ENCODE measurements at places on chromosomes 3 and 15.

DNA sequence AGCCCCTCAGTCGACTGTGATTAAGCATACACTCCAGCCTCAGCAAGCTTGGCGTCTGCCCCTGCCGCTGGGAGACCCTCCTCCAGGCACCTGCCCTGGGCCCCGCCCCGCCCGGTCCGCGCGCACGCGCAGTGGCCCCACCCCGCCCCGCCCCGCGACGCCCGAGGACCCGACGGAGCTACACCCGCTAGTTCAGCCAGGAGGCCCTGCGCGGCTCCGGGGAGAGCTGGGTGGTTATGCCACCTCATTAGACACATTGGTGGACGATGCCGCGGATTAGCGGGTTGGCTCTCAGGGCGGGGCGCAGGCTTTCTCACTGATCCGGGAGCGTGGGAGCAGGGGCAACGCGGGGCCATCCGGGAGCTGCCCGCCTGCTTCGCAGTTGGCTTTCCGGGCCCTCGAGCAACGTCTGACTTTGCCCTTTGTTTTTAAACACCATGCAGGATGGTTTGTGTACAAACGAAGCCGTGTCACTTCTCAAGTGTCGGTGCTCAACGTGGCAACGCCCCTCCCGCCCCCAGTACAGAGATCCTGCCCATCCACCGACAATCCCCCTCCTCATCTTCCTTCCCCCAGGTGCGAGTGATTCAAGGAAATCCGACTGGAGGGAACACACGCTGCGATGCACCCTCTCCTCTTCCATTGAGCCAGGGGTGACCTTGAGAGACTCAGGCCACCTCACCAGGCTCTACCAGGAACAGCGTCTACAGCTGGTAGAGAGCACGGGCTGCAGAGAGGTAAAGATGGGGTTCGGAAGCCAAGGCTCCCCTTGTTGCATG is 109.3 kb downstream of the SHQ1 start:
- peak; percentile 43 for DNase-seq

DNA sequence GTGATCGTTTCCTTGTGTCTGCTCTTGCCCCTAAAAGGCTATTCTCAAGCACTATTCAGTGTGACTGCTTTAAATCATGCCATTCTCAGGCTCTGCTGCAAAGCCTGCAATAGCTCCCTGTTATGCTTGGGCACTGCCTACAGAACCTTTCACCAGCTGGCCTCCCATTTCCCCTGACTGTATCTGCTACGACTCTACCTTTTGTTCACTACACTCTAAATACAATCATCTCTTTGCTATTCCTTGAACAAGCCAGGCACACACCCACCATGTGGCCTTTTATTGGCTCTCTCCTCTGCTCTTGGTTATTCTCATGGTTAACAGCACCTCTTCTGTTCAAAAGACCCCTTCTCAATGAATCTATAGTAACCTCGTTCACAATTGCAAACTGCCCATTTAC is 29.6 kb upstream of the FNDC3B start:
- DNase-seq = no peak

- DNase-seq = peak; percentile 42
These were observed 12.3 kb upstream of the PCSK6 start for GRCh38 chr15:101501703-101502373.

GRCh38 chr3:129286081-129286480 is 7.4 kb downstream of the HMCES start:
- no peak for DNase-seq

- DNase-seq = no peak
These were observed 67.6 kb downstream of the MITF start for GRCh38 chr3:69806735-69807438.

DNA sequence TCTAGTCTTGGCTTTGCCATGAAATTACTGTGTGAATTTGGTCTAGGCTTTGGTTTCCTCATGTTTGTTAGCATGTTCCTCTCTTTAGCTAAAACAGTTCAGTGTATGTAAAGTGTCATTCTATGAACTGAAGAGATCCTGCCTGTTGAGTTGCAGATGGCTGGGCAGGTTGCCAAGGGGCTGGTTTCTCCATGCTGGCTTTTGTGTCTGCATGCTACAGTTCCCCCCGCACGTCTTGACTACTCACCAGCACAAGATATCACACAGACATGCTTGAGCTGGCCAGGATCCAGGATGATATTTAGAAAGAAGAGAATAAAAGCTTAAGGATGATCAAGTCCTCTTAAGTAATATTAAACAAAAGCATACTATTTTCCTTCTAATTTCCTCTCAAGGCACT is 90.2 kb downstream of the CERS3 start:
- peak; percentile 5 for DNase-seq

- DNase-seq = no peak
These were observed 287.4 kb upstream of the SLCO3A1 start for GRCh38 chr15:91566141-91566540.

- no peak for DNase-seq
These were observed 2.4 kb downstream of the TSC22D2 start for GRCh38 chr3:150410311-150411105.

- no peak for DNase-seq
These were observed 7.1 kb upstream of the TP63 start for GRCh38 chr3:189624130-189624529.

- no peak for DNase-seq
These were observed 2.2 kb upstream of the ISLR2 start for GRCh38 chr15:74127954-74128784.

DNA sequence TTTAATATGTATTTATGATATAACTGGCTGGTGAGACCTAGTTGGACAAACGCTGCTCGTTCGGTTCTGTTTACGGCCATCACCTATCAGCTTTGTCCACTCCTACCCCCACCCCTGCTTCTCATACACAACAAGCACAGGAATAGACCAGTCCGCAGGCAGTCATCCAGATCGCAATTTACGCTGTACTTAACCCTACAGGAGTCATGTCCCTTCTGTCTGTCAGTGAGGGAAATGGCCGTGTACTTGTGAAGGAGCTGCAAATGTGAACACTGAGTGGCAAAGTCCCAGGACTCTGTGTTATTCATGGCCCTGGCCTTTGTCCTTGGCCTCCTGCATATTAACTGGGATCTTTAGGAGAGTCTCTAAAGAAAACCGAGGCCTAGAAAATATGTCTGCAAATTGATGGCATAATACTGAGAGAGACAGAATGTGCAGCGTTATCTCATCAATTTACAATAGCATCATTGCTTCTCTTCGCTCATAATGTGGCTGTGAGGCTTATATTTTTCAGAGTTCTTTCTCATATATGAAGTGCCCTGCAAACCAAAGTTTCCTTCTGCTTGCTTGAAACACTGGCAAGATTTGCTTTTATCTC is 7.2 kb upstream of the ABHD10 start:
- DNase-seq = no peak

- no peak for DNase-seq
These were observed 5.8 kb upstream of the RAD51 start for GRCh38 chr15:40688932-40689799.

- DNase-seq = no peak
These were observed 218.8 kb downstream of the UBE2E2 start for GRCh38 chr3:23421811-23422516.

- DNase-seq = no peak
These were observed 207.9 kb upstream of the TBL1XR1 start for GRCh38 chr3:177405191-177405672.

DNA sequence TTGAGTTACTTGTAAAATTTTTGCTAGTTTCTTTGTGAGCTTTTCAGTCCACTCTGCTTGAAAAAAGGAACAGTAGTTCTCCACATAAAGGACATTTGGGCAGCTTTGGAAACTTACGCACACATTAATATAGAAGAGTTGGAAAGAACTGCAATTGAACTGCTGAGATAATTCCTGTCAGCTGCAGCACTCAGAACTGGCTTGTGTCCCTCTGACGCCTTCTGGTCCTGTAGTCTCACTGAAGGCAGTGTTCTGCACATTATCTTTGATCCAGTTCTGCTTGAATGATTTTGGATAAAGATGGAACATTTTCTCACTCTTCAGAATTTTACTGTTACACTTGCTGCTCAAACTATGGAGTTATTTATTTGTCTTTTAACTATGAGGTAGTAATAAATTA is 901.9 kb downstream of the OTOL1 start:
- DNase-seq = no peak

- no peak for DNase-seq
These were observed 316.1 kb downstream of the TLE3 start for GRCh38 chr15:69781411-69782125.

DNA sequence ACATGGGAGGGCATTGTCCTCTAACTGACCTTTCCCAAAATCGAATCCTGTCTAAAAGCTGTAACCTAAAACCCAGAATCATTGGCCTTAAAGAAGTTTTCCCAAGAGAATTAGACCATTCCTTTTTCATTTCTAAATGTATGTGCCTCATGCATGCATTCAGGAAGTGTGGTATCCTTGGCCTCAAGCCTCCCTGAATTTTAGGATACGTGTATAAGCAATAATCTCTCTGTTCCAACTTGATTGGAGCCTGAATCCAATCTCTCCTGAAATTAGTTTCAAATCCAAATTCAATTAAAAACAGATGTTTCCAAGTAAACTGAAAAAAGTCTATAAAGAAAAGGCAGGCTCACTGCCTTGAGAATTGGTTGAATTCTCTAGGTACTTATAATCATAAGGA is 86.0 kb upstream of the VEPH1 start:
- no peak for DNase-seq

- no peak for DNase-seq
These were observed 127.3 kb upstream of the MRPL3 start for GRCh38 chr3:131630097-131630496.

DNA sequence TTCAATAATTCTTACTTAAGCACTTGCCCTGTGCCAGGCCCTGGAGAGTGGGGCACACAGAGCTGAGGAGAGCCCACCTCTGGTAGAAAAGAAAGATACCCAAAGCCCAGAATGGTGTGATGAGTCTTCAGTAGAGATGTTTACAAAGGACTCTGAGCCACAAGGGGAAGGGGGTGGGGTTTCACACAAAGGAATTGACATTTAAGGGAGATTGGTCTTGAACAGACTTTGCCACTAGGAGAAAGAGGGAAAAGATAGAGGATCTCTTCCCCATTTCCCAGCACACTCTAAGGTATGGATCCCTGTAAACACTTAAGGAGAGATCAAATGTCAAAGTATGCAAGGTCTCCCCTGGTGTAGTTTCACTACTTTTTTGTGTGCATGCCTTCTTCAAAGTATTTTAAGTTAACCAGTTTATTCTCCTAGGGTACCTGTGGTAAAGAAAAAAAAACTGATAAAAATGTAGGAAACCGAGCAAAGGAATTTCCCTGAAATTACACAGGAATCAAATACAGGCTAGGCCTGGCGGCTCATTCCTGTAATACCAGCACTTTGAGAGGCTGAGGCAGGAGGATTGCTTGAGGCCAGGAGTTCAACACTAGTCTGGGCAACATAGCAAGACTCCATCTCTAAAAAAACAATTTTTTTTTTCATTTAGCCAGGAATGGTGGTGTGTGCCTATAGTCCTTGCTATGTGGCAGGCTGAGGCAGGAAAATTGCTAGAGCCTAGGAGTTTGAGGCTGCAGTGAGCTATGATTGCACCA is 117.6 kb upstream of the SKOR1 start:
- no peak for DNase-seq

DNA sequence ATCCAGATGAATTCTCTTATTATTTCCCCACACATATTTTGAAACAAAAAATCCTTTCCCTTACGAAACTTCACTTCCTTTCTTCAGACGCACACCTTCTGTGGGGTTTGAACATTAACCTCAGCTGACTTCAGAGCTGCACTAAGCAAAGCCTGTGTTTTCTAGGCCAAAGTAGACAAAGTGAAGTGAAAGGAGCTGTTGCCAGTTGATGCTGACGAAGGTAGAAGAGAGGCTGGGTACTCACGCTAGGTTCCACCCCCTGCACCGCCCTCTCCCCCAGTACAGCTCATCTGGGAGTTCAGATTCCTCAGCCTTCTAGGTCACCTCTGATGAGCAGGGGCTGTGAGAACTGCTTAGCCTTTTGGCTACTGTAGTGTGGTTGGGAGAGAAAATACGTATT is 24.1 kb downstream of the DUT start:
- DNase-seq = no peak

GRCh38 chr15:69725957-69726356 is 273.3 kb downstream of the RPLP1 start:
- no peak for DNase-seq

DNA sequence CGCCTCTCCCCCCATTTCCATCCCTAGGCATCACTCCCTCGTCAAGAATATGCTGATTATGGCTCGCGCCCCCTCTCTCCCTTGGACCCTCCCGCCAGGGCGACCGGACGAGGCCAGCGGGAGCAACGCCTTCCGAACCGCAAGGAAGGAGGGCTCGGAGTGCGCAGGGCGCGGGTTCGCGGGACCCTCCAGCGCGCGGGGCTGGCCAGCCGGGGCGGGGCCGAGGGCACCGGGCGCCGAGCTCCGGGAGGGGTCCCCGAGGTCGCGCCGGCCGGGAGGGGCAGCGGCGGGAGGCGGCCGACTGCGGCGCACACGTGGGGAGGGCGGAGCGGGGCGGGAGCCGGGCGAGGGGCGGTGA is 483 bp downstream of the EHD4 start:
- DNase-seq = no peak

DNA sequence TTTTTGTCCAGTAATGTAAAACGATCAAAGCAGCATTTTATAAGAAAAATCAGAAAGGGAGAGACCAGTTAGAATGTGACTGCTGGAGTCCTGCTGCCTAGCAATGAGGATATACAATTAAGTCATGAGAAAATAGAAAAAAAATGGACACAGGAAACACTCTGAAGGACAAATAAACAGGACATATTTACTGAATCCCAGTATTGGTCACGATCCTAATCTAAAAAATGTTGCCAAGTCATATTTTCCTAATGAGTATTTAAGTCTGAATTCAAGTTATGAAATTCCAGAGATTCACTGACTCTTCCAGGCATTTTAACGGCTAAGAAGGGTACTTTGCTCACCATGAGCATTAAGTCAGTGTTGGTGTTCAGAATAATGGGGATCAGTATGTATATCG is 154.3 kb upstream of the CCDC54 start:
- DNase-seq = no peak

GRCh38 chr3:119319311-119319710 is 25.1 kb downstream of the ARHGAP31 start:
- DNase-seq = no peak

- DNase-seq = no peak
These were observed 26.9 kb downstream of the LOXL1 start for GRCh38 chr15:73952913-73953750.

- no peak for DNase-seq
These were observed 22.2 kb upstream of the EID1 start for GRCh38 chr15:48855501-48856440.

GRCh38 chr3:66706890-66707289 is 206.1 kb upstream of the LRIG1 start:
- no peak for DNase-seq

DNA sequence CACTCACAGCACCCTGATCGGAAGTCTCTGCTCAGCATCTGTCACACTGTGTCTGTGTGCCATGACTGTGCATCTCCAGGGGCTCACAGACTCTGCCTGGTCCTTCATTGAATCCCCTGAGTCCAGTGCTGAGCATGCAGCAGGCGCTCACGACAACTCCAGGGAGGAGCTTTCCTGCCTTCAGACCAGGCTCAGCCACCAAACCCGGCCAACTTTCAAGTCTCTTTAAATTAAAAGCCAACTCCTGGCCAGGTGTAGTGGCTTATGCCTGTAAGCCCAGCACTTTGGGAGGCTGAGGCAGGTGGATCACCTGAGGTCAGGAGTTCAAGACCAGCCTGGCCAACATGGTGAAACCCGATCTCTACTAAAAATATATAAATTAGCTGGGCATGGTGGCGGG is 24.2 kb downstream of the GRAMD2A start:
- DNase-seq = no peak

- no peak for DNase-seq
These were observed 104.6 kb downstream of the LSM3 start for GRCh38 chr3:14283092-14283812.

GRCh38 chr3:16906682-16907081 is 21.9 kb downstream of the PLCL2 start:
- DNase-seq = no peak

- DNase-seq = no peak
These were observed 169.3 kb downstream of the LPP start for GRCh38 chr3:188323067-188323842.
